Midbrain (tissue), 1 donor: ENCODE measurements at places on chromosomes 11 and 22.
A peak's percentile ranks its signal among the peaks of the same experiment; 100 is the strongest.

DNA sequence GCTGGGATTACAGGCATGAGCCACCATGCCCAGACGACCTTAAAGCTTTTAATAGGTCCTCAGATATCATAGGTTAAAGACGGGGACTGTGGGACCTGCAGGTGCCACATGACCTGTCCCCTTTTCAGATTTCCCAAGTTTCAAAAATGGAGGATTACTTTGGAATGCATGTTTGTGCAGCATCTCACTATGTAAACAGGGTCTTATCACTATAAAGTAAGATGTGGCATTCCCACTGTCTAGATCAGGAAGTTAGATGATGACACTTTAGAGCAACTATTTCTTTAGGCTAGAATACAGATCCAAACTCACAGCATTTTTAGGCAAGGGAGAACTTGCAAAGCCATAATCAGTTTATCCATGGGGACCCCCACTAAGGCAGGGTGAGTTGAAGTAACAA is 92.8 kb downstream of the USP35 start:
- no peak for DNase-seq

DNA sequence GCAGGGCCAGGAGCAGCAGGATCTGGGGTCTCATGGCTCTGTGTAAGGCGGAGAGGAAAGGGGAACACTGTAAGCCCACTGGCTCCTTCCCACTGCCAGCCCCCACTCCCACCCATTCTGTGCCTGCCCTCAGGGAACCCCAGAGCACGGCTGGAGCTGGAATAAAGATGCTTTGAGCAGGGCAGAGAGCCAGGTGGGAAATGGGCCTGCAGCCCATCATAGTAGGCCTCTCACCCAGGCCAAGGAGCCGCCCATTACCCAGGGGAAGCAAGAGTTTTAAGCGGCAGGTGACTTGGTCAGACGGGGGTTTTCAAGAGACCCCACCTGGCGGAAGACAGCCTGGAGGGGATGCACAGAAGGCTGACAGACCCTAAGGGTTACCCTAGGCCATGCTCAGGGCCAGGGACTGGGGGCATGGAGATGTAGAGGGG is 4.6 kb downstream of the LRRC32 start:
- no peak for DNase-seq

DNA sequence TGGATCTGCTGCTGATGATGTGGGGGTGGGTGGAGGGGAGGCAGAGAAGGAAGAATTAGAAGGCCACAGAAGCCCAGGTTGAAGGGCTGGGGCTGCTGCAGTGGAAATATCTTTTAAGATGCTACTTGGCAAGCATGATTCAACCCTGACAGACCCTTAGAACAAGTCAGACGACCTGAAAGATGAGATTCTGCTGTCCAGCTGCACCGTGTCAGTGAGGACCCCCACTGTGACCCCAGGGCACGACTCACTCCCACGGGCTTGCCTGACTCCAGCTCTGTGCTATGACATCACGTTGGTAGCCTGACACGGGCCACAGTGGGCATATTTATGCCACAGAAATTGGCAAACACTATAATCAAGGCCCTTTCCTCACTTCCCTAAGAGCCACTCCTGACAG is 36.0 kb downstream of the LRFN4 start:
- no peak for DNase-seq

- no peak for DNase-seq
Observed at GRCh38 chr11:125308246-125308645, 143.7 kb downstream of the PKNOX2 start.

DNA sequence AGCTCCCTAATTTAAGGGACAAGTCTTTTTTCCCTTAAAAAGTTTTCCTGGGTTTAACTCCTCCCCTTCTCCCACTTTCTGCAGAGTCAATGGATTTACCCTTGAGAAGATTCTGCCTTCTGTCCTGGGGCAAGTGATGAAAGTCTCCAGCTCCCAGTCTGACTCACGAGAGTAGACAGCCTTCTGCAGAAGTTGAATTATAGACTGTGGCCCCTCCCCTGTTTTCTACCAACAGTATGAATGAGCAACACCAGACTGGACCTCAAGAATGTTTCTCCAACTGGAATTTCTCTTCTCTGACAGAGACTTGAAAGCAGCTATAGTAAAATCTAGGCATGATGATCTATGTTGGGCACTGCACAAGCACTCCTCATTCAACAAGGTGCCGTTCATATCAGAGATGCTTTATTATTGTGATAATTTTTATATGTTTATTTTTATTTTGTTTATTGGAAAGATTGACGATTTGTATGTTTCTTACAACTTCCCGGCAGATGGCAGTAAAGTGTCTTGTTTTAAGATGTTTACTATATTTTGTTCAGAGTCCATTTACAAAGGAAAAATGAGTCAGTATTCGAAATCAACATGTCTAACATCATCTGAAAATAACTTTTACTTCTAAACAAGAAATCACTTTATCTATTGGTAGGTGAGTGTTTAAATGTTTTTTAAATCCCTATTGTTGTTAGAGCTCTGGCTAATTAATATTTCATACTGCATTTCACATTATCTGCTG is 56.6 kb downstream of the LMO2 start:
- peak; percentile 61 for DNase-seq

DNA sequence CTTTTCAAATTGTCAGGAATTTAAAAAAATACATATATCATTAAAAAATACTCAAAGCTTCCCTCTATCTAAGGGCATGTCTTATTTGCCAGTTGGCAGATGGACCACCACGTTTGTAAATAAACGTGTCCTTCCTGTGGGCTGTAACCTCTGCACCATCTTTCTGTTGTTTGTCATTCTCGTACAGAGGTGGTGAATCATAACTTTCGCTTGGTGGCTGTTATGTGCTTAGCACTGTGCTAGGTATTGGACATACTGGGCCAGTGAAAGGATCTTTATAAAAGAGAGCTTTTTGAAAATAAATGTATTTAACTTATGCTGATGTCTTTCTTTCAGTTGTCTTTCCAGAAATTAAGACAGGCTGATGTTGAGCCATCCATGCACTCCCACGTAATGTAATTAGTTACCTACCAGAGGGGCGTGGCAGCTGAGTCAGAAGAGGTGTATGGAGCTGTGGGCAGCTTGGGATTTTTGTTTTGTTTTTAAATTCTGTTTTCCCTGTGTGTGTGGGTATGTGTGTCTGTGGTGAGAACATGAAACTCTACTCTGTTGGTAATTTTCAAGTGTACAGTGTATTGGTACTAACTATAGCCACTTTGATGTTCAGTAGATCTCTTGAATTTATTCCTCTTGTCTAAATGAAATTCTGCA is 62.7 kb downstream of the TECTA start:
- DNase-seq: no peak

GRCh38 chr22:46690146-46690545 is 47.9 kb downstream of the CERK start:
- no peak for DNase-seq

GRCh38 chr11:70421123-70421522 is 22.8 kb downstream of the CTTN start:
- DNase-seq: peak; percentile 16

GRCh38 chr11:107041088-107041444 is 22.8 kb upstream of the GUCY1A2 start:
- no peak for DNase-seq

- no peak for DNase-seq
Observed at GRCh38 chr11:76241243-76242000, 35.1 kb upstream of the WNT11 start.

- DNase-seq: no peak
Observed at GRCh38 chr11:86930957-86931547, 24.1 kb downstream of the FZD4 start.

DNA sequence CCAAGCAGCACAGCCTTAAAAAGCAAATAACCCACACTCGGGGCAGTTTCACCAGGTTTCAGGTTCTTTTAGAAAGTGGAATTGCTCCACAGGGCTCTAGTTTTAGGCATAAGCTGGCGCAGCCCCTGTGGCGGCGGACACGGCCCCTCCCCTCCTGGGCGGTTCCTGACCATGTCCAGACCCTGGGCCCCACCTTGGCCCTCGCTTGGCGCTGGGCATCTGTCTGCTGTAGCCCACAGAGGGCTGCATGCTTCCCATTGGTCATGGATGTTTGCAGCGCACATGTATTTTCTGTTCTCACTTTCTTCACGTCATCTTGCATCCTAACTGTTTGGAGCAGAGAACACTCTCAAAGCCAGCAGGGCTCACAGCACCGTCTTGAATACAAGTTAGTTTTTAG is 244.3 kb downstream of the BRD1 start:
- DNase-seq: no peak

- DNase-seq: no peak
Observed at GRCh38 chr11:70325824-70326223, 55.3 kb downstream of the PPFIA1 start.

GRCh38 chr22:42720263-42721044 is at the start of gene A4GALT:
Gene A4GALT, minus strand, starts transcription at chr22:42720870. Its CDS starts 26,919 bp downstream, at chr22:42693951.
- no peak for DNase-seq

DNA sequence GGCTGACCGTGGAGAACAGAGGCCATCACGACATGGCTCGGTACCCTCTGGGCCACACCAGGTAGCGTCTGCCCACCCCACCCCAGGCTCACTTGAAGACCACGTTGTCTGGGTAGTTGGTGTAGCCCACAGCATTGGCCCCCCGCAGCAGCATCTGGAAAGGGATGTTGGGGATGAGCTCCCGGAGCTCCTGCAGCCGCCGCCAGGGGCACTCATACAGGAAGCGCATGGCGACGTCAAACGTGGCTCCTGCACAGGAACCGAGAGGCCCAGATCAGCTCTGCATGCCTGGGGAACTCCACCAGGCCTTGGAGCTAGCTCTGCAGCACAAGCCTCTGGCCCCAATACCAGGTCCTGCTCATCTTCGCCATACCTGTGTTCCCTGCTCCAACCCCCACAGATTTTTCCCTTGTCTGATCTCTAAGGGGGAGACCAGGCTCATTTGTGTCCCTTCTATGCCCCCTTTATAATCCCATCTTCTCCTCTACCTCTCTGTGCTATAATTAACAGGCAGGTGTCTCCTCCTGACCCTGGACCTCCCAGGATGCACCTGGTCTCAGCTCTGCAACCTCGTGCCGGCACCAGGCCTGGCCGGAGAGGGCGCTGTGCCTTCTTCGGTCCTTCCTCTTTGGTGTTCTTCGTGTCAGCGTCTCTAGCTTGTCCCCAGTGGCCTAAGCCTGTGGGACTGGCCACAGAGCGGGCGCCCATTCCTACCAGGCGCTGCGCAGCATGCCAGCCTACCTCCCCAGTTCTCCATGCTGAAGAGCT is 5.0 kb upstream of the LRFN4 start:
- no peak for DNase-seq
